A673 (cell line): ENCODE measurements at places on chromosomes 1 and 21. TPM values are rescaled to one million over a fixed set of nuclear protein-coding genes. Genes with fewer than 3 reads are reported as not detected.

The LIN28A gene
- 0.15 and 0.39 TPM in 2 replicates for total RNA-seq

The MAEL gene
- total RNA-seq, result not detected in 2 replicates

The SOAT1 gene
- total RNA-seq, result 49.9 and 53.0 TPM in 2 replicates

The AADACL3 gene
- not detected in 2 replicates for total RNA-seq

The SPATA21 gene
- not detected in 2 replicates for total RNA-seq
